ENCODE measurements at places on chromosomes 5 and 9.
A peak's percentile ranks its signal among the peaks of the same experiment; 100 is the strongest.

DNA sequence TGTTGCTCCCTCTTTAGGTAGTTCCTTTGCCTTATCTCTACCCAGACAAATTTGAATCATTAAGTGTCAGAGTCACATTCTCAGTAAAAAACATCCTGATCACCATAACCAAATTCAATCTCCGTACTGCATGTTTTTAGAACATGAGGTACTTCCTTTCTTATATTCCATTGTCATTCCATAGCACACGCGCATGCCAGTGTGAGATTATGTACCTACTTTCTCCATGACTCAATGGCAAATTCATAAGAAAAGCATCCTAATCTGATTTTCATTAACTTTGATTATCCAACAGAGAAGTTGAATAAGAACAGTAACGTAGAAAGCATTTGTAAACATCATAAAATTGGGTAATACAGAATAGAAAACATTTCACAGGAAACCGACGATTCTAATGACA lies 1118.6 kb upstream of the CDH9 start:
- no peak for DNase-seq

GRCh38 chr5:109546461-109546860 lies 136.7 kb upstream of the PJA2 start:
- DNase-seq, result no peak

- no peak for DNase-seq
These were observed 49.7 kb downstream of the OLFM1 start for GRCh38 chr9:135136991-135137832.

DNA sequence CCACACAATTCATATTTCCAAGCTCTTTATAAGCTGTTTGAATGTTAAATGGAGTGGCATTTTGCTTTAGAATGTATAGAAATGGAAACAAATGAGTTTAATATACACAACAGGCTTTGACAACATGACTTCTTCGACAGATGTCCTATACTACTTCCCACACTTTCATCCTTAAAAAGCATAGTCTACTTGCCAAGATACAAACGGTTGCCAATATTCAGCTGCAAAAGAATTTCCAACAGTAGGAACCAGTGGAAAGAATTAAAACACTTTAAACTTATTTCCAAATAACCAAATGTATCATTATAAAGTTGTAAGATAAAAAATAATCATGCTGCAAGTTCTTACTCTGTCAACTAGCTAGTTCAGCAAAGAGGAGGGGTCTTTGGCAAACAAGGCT lies 456.4 kb downstream of the PDE4D start:
- DNase-seq, result no peak

DNA sequence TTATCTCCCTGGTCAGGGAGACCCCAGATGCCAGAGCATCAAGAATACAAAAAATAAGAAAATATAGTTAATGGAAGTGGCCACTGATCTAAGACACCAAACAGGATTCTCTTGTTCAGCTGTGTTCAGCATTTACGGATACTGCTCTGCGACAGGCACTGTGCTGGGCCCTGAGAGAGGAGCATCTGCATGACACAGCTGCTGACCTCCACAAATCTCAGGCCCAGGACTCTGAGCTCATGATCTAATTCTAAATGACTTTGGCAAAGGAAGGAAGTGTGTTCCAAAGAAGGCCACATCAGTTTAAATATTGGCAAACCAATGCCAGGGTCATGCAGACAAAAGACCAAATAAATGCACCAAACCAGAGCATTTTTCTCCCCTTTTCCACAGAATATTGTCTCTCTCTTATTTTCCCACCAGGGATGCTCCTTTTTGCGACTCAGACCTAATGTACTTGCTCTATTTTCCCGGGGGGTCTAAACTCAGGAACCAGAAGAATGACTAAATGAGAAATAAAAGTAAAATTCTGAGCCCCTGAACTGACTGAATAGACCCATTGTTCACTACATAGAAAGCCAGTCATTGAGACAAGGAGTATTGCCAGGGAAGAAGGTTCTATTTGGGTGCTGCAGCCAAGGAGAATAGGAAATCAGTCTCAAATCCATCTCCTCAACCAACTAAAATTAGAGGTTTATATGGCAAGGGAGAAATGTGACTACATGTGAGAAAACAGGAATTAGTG lies 1.4 kb upstream of the AGGF1 start:
- DNase-seq, result no peak

GRCh38 chr5:172429201-172429940 lies 25.0 kb downstream of the SH3PXD2B start:
- no peak for DNase-seq

DNA sequence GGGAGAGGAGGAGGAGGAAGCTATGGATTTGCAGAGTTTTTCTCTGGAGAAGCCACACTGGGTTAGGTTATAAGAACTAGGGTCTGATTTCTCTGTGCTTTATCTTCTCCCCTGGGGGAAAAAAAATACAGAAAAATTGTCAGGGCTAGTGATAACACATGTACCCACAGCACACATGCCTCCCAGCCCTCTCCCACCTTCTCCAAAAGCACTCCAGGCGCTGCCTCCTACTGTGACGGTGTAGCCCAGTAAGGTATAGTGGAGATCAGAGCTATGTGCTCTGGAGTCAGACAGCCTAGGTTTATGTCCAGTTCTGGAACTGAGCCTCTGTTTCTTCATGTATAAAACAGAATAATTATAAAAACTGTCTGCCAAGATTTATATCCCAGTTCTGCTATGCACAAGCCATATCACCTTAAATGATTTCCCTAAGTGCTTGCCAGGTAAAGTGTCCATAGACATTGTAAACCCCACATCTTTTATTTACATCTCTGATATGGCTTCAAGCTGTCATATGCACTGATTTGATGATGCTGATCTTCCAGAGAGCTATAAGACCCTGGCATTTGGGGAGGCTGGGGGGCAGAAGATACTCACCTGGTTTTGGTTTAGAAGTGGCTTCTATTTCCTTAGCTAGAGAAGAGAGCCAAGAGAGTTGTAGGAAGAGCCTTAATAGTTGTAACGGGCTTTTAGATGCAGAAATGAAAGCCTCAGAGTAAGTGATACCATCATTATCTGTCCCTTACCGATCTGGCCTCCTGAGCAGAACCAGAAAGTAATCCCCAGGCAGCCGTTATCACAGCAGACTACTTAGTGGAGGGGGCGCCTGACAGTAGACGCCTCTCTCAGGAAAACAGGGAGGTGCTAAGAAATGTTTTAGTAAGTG lies 7.6 kb downstream of the SLC1A3 start:
- DNase-seq, result no peak

GRCh38 chr9:137351781-137352501 lies 49.9 kb upstream of the NRARP start:
- DNase-seq, result no peak

DNA sequence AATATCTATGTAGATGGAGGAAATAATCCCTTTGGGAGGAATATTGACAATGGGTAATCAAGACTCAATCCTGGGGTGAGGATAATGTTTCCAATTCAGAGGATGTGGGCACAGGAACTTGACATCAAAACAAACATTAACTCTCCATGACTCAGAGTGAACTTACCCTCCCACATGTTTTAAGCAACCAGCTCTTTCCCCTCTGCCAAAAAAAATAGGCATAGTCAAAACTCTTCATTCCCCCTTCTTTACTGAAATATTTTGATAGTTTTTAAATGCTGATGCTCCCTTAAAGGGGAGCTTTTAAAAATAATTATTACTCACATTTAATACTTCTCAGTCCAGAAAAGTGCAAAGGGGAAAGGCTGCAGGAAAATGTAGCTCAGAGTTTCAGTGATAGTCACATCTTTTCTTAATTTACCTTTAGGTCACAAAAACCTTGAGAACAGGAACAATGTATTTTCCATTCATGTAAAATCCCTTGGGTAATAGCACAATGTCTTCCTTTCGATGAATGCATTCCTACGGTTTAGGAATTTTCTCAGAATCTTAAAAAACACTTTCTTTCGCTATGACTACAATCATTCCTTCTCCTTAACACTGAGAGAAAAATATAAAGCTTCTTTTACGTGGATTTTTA lies 298.4 kb upstream of the GRAMD2B start:
- no peak for DNase-seq

- DNase-seq, result no peak
These were observed 49.4 kb upstream of the KCNMB1 start for GRCh38 chr5:170438581-170438980.

DNA sequence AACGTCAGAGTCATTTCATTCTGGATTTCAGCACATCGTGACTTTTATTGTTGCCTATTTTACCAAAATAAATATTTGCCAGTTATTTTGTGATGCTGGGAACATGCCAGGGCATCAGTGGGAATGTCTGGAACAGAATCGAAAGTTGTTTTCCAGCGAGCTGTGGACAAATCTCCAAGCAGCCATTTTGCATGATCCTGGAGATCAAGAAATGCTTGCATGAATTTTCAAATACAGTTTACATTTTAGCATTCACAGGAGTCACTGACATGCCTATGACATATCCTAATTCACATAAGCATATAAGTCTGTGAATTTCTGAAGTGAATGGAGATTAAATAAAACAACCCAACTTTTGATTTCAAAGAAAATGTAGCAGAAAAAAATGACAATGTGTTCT lies 119.4 kb downstream of the VCAN start:
- DNase-seq, result no peak

- DNase-seq, result no peak
These were observed 62.7 kb downstream of the ANKRD33B start for GRCh38 chr5:10626473-10627013.

GRCh38 chr5:14038341-14038959 lies 94.0 kb upstream of the DNAH5 start:
- DNase-seq, result no peak

- no peak for DNase-seq
These were observed 29.6 kb upstream of the KCNMB1 start for GRCh38 chr5:170418736-170419135.

- no peak for DNase-seq
These were observed 192.5 kb downstream of the CDK5RAP2 start for GRCh38 chr9:120387257-120388002.

- no peak for DNase-seq
These were observed 52.6 kb downstream of the LMX1B start for GRCh38 chr9:126666155-126666803.

- no peak for DNase-seq
These were observed 118.9 kb upstream of the LPCAT1 start for GRCh38 chr5:1642621-1643061.

DNA sequence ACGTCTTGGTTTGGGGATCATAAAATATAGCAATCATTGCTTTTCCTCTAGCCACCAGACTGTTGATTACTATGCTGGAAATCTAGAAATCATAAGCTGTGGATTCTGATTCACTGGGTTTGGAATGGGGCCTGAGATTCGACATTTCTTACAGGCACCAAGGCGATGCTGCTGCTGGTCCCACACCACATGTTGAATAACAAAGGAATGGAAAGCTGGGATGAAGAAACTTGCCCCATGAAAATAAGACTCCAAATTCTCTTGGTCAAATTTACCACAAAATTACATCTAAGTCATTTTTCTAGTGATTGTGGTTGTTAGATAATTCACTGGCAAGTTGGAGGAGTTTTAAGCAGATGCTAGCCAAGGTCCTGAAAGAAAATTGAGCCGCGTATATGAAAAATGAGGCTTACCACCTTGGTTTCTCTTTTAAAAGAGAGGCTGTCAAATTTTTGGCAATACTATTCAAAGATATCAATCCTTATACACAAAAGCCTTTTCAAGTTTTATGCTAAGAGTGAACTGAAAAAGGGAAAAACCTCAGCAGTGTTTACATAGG lies 23.0 kb upstream of the MEIKIN start:
- DNase-seq, result no peak

DNA sequence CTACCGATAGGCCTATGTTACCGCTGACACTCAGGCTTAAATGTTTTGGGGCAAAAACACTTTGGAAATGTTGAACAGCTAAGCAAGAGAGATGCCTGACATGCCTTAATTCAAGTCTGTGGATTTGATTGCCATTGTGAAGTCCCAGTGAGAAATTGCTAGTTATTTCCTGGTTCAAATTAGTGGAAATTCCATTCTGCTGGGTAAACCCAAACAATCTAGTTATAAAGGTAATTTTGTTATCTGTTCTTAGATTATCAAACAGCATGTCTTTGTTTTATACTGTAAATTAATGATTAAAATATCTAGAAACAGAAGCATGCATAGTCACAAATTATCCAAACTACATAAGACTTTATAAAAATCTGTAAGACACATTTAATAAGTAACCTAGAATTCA lies 96.6 kb downstream of the PJA2 start:
- DNase-seq, result no peak

- no peak for DNase-seq
These were observed 3.5 kb downstream of the ARL15 start for GRCh38 chr5:54306893-54307292.

DNA sequence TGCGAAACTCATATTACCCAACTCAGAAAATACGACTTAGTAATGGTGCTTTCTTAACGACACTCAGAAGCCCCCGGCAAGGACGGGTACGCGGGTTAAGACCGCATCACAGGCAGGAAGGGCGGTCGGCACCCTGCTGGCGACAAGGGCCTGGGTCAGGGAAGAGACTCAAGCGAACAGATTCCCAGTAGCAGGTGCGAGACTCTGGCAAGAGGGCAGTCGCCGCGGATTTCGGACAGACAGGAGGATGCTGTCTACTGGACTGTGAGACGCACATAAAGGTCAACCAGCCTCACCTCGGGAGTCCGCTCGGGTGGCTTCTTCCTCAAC lies 398 bp downstream of the RAPGEF6 start:
- DNase-seq, result peak; percentile 52

DNA sequence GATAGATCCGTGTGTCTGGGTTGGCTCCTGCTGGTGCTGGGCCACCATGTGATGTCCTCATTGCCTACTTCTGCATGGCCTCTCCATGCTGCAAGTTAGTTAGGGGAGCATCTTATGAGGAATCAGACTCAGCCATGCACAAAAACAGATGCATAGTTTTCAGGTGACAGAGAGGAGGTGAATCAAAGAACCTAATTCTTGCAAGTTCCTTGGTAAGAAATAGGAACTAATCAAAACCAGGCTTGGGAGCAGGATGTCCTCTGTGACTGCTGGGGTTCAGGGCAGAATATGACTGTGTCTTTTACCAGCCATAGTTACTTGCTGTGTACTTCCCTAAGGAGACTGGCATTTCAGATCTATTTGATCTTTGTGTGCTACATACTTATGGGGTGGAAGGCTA lies 61.6 kb downstream of the C9orf152 start:
- no peak for DNase-seq

DNA sequence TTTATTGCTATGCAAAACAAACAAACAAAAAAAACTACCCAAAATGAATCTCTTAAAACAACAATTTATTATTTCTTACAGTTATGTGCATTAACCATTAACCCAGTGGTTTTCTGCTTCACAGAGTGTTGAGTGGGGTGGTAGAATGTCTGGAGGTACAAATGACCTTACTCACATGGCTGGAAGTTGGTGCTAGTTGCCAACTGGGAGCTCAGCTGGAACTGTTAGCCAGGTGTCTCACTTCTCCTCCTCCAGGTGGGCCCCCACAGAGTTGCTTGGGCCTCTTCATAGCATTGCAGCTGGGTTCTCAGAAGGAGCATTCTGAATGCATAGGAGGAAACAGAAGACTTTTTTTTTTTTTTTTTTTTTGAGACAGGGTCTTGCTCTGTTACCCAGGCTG lies 10.5 kb upstream of the B4GALT1 start:
- peak; percentile 52 for DNase-seq

DNA sequence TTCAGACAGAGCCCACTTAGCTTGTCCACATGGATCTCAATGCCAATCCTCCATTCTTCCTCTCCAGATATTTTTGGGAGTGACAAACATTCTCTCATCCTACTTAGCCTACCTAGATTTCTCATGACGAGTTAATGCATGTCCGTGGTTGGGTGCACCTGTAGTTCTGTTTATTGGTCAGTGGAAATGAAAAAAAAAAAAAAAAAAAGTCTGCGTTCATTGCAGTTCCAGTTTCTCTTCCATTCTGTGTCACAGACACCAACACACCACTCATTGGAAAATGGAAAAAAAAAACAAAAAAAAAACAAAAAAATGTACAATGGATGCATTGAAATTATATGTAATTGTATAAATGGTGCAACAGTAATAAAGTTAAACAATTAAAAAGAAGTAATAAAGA lies 59.0 kb downstream of the BASP1 start:
- no peak for DNase-seq

Data from renal pelvis (tissue), 12 donors.